ENCODE measurements at places on chromosomes 7 and 10.
A peak's percentile ranks its signal among the peaks of the same experiment; 100 is the strongest.

DNA sequence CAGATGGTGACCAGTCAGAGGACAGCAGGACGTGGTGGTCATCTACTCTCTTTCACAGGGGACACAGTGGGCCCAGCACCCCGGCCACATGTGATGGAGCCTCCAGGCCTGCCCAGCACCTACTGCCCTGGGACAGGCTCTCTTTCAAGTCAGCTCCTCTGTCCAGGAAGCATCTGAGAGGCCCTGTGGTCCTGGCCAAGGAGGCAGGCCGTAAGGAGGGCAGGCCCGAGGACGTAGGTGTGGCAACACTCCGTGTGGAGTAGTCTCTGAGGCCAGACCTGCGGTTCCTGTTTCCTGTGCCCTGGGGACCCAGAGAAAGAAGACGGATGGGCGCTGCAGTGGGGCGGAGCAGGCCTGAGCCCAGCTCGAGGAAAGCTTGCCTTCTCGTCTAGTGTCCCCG is 179.2 kb downstream of the EBF3 start:
- no peak for DNase-seq

DNA sequence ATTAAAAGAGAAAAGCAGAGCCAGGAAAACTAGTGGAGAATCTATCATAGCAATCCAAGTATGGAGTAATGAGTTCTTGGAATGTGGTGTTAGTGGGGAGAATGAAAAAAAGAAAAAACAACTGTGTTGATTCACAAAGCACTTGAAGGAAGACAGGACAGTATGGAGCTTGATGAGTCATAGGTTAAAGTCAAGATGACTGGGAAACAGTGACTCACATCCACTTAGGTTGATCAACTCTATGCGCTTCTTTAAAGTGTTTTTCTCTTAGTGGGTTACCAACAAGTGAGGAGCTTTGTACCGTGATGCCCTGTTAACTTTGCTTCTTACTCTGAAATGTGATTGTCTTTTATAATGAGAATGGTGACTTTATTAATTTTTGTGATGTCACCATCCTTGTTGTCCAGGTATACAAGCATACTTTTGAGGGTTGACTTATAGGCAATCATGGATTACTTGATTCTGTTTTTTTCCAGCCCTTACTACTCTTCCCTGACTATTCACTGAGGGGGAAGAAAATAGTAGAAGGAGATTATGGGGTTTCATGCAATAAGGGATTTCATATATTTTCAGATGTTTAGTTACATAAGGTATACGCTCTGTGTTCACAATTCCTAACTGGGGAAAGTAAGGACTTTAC is 32.1 kb upstream of the MDFIC start:
- DNase-seq, result no peak

DNA sequence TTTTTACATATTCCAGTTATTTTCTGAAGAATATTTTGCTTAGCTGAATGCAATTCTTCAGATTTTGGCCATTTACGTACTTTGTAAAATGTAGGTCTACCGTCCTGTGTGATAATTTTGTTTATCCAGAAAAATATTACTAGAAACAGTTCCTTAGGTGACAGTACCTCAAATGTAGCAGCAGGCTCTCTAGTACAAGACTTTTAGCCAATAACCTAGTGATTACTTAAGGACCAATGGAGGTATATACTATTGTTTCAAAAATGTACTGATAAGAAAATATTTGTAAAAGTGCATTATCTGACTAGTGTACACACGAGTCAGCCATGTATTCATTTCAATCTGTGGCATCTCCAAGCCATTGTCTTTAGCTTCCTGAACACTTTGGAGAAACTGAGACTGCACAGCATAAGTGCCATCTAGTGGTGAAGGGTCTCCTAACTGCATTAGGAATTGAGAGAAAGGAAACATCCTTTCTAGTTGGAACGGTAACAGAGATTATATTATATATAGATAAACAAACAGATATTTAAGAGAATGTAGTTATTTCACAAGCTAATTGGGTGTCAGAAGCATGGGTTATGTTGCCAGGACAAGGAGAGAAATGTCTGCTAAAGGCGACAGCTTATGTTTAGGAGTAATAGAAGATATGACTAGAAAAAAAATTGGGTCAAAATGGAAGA is 23.7 kb downstream of the RTKN2 start:
- DNase-seq, result peak; percentile 67

GRCh38 chr7:2138146-2138765 is 94.5 kb downstream of the MAD1L1 start:
- DNase-seq, result no peak

GRCh38 chr10:127300868-127301321 is 104.5 kb upstream of the INSYN2A start:
- DNase-seq, result no peak

DNA sequence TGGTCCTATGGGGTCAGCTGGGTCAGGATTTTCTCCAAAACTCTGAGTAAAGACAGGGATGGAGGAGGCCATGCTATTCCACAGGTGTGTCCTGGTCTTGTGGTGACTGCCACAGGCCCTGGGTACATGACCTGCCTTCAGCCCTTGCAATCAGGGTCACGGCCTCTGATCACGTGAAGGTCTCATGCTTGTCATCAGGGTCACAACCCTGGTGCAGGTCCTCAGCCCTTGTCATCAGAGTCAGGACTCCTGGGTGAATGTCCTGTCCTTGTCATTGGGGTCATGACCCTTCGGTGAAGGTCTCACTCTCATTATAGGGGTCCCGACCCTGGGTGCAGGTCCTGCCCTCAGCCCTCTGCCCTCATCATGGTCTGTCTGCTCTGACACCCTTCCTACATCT is 21.9 kb upstream of the TBRG4 start:
- no peak for DNase-seq

- no peak for DNase-seq
These were observed 18.5 kb downstream of the SH3PXD2A start for GRCh38 chr10:103836861-103837260.

GRCh38 chr10:1096287-1096889 is 40.2 kb downstream of the WDR37 start:
- DNase-seq, result no peak

DNA sequence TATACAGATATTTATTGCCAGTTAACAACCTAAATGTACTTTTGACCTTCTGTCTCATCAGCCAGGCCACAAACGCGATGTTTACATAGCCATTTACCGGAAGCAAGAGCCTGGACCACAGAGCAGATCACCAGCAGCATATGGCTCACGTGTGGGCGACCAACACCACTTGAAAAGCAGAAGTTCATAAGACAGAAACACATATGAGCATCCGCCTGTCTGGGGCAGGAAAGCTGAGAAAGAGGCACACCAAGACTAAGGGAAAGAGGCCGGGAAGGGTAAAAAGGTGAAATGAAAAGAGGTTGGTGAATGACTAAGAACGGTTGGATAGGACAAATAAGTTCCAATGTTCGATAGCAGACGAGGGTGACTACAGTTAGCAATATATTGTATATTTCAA is 1.3 kb downstream of the ABCB1 start:
- no peak for DNase-seq

GRCh38 chr10:61902445-61903220 is 1.1 kb downstream of the ARID5B start:
- DNase-seq, result peak; percentile 84

DNA sequence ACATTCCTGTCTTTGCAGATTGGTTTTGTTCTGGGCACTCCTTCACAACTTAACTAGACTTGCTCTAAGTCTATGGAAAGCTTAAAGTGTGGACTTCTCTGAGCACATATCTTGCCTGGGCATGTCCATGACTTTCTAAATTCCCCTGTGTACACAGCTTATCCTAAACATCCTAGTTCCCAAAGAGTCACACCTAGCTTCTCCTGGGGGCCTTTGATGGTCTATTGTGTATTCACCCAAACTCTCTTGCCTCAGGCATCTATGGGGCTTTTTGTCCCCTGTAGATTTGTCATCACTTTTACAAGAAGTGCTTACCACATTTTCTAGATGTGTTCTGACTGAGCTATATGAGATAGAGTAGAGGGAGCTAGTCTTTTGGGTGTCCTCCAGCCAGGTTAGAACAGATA is 12.2 kb upstream of the ZNF488 start:
- no peak for DNase-seq

- DNase-seq, result peak; percentile 84
These were observed 81.7 kb downstream of the GPR85 start for GRCh38 chr7:113004726-113005454.

GRCh38 chr7:47570649-47571050 is 11.3 kb downstream of the TNS3 start:
- no peak for DNase-seq

GRCh38 chr10:100085596-100085995 is 3.9 kb upstream of the CPN1 start:
- DNase-seq, result no peak

DNA sequence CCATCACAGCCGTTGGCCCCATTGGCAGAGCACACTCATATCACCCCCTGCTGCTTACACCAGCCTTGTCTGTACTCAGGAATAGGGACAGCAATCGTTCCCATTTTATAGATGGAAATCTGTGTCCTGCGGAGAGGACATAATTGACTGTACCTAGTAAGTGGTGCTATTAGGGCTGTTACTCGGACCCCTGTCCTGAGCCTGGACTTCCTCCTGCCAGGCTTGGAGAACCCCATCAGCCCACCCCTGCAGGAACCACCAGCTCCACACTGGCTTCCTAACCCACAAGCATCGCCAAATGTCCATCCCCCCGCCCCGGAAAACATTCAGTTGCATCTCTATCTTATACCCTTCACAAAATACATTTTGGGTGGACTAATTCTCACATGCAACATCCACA is 139.8 kb upstream of the RET start:
- no peak for DNase-seq

DNA sequence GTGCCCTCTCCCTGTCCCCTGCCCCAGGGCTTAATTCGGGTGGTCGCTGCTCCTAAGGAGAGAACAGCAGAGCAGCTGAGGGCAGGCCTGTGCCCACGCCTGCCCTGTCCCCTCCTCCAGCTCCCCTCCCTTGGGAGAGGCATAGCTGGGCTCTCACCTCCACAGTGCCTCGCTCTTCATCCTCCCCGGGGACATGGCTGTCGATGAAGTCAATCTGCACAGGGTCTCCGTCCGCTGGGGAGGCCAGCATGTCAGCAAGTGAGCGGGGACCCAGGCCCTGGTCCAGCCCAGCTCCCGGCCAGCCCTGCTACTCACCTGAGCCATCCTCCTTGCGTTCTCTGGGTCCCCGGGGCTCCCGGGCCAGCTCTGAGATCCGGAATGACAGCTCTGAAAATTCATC is 3.8 kb upstream of the SAP25 start:
- DNase-seq, result no peak

- no peak for DNase-seq
These were observed 335.3 kb downstream of the GLRX3 start for GRCh38 chr10:130471486-130471885.

DNA sequence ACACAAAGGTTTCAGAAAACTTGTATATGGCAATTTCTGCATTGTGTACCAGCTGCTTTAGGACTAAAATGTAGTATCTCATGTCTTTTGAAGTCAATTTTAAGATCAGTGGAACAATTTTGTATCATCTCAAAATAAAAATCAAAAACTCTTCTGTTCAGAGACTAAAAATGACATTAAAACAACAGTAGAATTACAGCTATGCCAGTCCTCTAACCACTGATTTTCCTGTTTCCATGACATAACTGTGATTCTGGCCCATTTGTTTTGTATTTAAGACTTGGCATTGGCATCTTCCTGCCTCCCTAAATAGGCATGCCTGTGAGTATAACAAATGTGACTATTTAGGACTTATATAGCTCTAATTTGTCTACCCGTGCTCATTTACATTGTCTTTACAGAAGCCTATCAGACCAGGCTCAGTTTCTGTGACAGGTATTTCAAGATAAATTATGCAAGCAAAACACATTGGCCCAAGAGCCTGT is 29.1 kb upstream of the VPS41 start:
- no peak for DNase-seq

DNA sequence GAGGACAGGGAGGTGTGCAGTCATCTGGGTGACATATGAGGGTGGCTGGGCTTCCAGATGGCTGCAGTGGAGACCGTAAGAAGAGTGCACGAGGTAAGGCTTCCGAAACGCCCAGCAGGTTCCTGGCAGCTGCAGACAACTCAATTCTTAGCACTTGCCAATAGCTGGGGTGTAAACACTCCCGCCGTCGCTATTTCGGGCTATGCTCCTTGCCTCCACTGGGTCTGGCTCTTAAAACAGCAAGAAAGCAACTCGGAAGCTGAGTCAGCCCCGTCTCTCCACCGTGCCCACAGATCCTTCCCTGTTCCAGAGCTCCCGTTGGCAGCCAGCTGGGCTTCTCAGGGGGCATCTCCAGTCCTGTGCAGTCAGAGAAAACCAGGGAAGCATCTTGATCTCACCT is 6.1 kb upstream of the PDGFA start:
- no peak for DNase-seq

- no peak for DNase-seq
These were observed 19.9 kb downstream of the MACC1 start for GRCh38 chr7:20197125-20197748.

DNA sequence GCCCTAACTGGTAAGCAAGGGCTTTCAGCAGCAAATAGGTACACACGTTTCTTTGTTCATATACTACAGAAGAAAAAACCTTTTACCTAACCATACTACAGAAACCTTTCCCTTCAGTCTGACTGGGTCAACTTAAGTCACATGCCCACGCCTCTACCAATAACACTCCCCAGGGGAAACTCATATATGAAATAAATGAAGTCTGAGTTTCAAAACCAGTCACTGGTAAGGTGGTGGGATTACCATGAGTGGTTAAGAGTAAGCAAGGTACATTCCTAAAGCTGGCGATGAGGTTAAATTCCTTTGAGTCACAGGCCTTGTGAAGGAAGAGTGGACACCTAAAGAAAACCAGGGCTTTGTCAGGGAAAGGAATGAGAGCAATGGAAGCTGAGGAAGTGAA is 21.4 kb upstream of the KIF20B start:
- DNase-seq, result no peak

DNA sequence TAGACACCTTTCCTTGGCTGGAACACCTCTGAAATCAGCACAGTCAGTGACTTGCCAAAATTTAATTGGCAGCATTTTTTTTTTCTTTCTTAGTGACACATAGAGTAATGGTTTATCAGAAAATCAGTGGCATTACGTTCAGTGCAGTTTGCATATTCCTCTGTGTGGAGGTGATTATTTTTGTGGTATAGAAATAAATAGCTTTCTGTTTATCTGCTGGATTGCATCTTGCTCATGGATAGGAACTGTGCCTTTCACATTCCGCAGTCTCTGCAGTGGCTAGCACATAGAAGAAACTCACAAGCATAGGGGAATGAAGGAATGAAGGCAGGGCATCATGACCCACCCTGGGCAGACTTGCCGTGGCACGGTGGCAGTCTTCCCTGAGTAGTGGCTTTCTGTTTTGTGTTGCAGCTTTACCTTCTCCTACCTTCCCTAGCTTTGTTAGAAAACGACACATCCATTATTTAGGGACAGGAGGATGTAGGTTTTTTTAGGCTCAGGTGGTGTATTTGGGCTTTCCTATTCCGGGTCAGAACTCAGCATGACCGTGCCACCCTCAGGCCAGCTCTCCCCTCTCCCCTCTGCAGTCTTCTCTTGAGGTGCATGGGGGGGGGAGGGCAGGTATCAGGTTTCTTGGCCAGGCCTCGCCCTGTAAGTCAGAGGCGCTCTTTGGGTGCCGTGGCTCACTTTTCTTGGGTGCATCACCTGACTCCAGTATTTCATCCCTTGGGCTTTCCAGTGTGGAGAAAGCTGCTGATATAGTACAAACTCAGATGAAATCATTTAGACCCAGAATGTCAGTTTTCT is 112.5 kb upstream of the GJD4 start:
- DNase-seq, result no peak
